Stimulated activated memory B cell treated with anti-CD40 and anti-IgM and Interleukin-4, amounts not matched to agents 10 μg/mL and 1 μg/mL and 100 μg/mL, for 72 hours (primary cell): ENCODE measurements at places on chromosomes 7 and 10.
A peak's percentile ranks its signal among the peaks of the same experiment; 100 is the strongest.

DNA sequence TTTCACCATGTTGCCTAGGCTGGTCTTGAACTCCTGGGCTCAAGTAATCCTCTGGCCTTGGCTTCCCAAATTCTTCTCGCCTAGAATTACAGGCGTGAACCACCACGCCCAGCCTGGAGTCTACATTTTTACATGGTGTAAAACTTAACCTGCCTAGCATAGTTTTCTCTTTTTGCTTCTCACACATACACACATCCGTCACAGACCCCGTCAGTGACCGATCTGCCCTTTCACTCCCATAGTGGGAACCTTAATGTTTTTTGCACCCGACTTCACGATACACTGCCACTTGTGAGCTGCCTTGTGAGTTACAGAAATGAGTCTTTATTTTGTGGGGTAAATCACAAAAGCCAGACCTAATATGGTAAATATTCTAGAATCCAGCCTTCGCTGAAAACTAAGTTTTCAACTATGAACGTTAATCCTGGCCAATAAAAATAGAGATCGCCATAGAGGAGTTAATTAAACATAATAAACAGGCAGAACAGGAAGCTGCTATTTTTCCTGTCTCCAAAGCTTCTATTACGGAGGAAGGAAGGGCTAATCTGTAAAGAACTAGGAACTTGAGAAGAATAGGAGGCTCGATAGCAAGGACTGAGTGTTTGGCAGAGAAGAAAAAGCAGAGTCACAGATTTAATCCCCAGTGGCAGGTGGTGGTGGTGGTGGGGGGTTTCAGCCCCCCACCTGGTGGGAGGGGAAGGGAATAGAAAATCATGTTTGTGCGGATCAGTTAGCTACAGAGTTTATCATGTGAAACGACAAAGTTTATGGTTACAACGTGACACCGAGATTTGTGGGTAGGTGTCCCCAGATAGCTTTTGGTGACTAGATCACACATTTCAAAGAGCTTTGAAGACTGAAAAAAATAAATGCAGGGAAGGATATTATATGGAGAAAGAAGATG is 14.7 kb upstream of the FAM171A1 start:
- no peak for ATAC-seq

- ATAC-seq, result no peak
Observed at GRCh38 chr7:108628678-108629077, 59.0 kb downstream of the DNAJB9 start.

- ATAC-seq, result no peak
Observed at GRCh38 chr7:15780271-15780670, 93.8 kb upstream of the MEOX2 start.

- peak; percentile 55 for ATAC-seq
Observed at GRCh38 chr10:80518143-80518806, 19.4 kb upstream of the SH2D4B start.

DNA sequence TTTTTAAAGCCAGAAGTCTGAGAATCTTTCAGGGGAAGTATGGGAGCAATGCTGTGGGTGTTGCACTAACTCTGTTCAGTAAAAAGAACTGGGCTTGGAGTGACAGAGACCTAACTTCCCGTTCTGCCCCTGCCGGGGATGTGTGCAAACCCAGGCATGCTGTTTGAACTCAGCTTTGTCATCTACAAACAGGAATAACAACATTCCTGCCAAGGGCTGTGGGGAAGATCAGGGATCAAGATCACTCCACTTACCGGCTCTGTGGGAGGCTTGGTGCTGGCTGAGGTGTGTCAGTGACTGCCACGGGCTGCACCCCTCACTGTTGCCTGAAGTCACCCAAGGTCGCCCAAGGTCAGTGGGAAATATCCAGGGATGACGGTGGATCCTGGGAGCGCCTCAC is 23.1 kb upstream of the DRGX start:
- ATAC-seq, result no peak

- ATAC-seq, result no peak
Observed at GRCh38 chr7:110001254-110001938, 1089.5 kb upstream of the LRRN3 start.

- peak; percentile 85 for ATAC-seq
Observed at GRCh38 chr7:116145245-116145852, 65.0 kb upstream of the TES start.

DNA sequence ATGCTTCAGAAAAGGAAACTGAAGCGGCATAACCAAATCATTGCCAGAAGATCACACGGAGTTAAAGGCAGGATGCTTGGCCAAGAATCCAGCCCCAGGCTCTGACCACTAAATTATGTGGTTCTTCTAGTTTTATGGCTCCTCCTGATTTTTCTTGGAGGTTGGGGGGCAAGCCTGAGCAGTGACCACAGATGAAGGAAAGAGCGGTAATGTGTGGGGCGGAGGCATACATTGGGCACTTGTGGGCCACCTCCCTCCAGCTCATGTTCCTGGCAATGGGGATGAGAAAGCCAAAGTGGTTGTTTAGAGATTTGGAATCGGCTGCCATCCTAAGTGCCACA is 3.2 kb downstream of the TRPV6 start:
- no peak for ATAC-seq

DNA sequence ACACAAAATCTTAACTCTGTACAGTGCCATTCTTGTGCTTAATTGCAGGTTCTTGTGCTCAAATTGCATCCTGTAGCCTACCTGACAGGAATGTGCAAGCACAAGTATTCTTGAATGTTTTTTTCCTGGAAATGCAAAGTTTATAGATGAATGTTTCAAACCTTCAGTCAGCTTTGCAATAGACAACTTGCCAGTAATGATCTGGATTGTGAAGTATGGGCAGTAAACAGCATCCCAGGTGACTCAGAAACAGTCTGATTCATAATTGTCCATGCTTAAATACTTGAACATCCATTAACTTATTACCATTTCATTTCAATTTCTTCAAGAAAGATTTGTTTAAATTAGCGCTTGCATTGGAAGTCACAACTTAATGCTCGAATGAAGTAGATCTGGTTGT is 347.2 kb downstream of the SDK1 start:
- no peak for ATAC-seq

DNA sequence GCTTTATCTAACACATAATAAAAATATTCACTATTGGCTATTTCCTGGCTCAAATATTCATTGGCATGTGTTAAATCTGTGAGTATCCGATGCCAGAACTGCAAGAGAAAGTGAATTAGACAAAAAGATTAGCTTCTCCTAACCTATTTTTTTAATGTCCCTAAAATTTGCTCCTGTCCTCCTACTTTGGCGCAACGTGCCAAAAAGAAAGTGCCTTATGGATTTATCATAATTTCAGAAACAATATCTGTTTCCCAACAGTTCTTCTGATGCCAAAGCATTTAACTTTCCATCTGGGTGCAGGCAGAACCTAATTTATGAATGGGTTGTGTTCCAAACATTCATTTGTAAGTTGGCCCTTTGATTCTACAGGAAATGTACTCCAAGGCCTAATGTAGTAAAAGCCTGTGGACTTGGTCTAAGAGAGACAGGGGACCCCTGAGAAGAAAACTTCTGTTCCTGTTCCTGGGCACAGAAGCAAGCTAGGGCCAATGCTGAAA is 15.4 kb downstream of the PIP4K2A start:
- no peak for ATAC-seq

- no peak for ATAC-seq
Observed at GRCh38 chr7:130379019-130379418, 1.3 kb upstream of the CPA1 start.

DNA sequence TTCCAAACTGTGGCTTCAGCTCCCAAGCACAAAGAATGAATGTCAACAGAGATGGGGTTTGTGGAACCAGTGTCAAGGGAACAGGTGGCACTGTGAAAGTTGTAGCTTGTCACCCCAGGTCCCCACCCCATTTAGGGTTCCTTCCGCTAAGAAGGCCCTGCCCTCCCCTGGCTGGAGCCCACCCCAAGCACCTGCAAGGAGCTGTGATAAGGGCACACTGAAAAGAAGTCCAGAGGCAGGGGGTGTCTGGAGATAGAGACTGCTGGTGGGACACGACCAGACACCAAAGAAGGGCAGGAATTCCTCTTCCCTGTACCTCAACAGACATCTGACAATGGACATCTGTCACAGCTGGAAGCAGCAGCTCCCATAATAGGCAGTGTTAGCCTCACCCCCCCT is 4.5 kb downstream of the GRID1 start:
- ATAC-seq, result no peak

GRCh38 chr10:68315582-68315981 is 16.3 kb upstream of the HNRNPH3 start:
- ATAC-seq, result no peak
